ENCODE measurements at places on chromosomes 13 and 19.

GRCh38 chr19:39659791-39660190, 4.1 kb downstream of the LGALS16 start:
- DNase-seq: no peak

DNA sequence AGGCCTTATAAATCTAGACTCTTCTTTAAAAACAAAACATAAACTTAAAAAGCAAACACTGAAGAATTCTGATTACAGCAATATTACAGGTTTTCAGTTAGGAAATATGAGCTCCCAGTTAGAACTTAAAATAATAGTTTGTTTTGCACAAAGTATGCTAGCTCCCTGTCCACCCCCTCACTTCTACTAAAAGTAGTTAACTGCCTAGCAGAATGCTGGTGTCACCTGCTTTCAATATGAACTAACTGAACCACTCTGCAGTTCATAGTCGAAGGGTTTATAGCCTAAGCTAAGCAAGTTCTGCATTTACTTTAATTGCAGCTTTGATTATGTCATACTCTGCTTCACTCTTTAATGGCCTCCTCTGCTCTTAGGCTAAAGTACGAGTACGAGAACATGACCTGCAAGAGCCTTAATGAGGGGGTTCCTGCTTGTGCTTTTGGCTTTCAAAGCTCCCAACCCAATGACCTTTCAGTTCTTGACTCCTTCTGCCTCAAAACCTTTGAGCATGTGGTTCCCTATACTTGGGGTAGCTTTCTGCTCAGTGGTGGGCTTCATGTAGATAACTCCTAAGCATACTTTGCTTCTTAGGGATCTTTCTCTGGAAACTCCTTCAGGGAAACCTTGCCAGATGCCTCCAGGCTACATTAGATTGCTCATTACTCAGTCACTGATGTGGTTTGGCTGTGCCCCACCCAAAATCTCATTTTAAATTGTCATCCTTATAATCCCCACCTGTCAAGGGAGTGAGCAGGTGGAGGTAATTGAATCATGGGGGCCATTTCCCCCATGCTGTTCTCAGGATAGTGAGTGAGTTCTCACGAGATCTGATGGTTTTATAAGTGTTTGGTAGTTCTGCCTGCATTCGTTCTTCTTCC, 278.9 kb upstream of the ARGLU1 start:
- no peak for DNase-seq

- DNase-seq: no peak
Measured at GRCh38 chr13:36090592-36090991, 40.6 kb downstream of the DCLK1 start.

- no peak for DNase-seq
Measured at GRCh38 chr13:98746968-98747367, 5.5 kb downstream of the SLC15A1 start.

DNA sequence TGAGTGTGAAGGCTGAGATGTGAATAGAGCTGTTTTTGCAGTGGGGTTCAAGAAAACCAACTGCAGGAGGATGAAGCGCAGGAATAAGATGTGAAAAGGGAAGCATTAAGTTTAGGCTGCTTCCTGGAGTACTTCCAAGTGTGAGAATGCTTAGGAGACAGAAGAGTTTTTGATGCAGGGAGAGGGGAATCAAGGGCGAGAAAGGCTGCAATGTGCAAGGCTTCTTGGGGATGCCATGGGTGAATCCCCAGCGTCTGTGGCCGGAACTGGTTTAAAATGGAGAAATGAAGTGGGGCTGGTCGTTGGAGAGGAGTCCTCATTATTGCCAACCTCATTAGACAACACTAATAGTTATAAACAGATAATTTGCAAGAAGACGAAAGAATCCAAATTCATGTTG, 764.9 kb downstream of the LIG4 start:
- DNase-seq: no peak

- DNase-seq: no peak
Measured at GRCh38 chr13:50873467-50873866, 30.0 kb upstream of the DLEU7 start.

DNA sequence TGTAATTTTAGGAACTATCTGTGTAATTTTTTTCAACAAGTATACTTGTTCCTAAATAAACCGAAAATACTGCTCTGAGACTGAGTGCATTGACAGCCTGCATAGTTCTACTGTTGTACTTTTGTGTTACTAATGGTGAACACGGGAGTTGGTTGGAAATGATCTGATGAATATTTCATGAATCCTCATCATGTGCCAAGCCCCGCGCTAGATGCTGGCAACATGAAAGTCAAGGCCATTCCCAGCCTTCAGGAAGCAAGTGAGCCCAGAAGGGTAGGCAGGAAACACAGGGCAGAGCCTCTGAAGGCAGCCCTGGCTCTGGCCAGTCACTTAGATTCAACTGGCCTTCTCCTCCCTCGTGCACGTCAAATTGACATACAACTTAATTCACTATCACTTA, 106.1 kb downstream of the ABCC4 start:
- no peak for DNase-seq

- peak; percentile 4 for DNase-seq
Measured at GRCh38 chr19:13689085-13689484, 75.2 kb upstream of the MRI1 start.

GRCh38 chr13:43831088-43831487, 44.3 kb upstream of the ENOX1 start:
- DNase-seq: no peak

Measured in endothelial cell (in vitro differentiated cells).